ENCODE measurements at places on chromosomes 2 and 18.

GRCh38 chr2:190766595-190766994 lies 114.0 kb upstream of the GLS start:
- DNase-seq, result no peak

DNA sequence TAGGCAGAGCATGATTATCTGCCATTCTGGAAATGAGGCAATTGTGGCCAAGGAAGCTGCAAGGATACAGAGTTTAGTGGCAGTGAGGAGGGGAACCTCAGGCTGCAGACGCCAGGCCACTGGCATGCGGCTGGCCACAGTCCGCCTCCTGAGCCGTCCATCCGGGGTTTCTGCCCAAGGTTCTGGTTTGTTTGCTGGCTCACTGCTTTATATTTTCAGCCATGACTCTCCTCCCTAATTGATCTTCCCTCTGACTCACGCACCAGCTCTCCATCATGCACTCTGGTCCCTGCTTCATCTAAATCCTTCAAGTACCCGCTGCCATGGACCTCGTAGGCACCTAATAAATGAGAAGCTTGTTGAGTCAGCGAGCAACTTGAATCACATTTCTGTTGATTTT lies 107.8 kb upstream of the REV1 start:
- no peak for DNase-seq

DNA sequence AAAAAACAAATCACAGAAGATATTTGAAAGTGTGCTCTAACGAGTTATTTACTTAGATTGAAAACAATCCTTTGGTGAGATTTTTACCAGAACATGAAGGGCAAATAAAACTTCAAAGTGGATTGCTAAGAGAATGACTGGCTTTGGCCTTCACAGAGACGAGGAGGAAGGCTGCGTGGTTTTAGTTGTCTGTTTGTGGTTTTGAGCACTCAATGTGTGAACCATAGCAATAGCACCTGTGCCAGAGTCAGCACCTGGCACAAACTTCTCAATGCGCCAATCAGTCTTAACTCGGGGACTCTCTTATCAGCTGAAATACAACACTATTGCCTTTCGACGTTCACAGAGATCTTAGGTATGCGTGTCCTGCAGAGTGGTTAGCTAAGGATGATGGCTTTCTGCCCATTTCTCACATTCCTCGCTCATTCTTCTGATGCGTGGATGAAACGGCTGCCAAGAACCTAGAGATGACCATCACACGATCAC lies 70.0 kb downstream of the MBP start:
- peak; percentile 78 for DNase-seq

- DNase-seq, result no peak
These were observed 1005.4 kb upstream of the DDX18 start for GRCh38 chr2:116809109-116809508.

DNA sequence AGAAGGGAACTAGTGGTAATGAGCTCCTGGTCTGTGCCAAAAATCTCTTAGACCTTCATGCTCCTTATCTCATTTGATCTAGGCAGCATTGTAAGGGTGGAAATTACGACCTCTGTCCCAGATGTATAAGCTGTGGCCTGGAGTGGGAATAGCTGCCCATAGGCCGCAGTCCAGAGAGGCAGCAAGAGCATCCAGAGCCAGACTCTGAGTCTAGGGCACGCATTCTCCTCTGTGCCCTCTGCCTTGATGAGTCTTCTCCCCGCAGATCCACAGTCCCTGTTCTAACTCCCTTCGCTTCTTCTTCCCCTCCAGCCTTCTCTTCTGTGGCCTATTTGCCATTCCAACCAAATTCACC lies 304.6 kb downstream of the MYCN start:
- DNase-seq, result no peak

DNA sequence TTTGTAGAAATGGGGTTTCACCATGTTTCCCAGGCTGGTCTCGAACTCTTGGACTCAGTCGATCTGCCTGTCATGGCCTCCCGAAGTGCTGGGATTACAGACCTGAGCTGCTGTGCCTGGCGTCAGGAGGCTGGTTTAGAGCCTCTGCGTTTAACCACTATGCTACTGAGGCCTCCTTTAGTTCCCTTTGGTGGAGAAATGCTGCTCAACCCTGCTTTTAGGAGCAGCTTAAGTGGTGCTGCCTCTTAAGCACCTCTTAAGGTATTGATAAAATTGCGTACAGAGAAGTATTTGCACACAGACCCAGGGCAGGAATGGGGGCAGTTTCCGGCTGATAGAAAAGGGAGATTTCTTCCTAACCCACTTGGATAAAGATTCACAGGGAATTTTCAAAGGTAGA lies 8.0 kb downstream of the CD8A start:
- DNase-seq, result no peak

- DNase-seq, result no peak
These were observed 290.0 kb upstream of the CXCR4 start for GRCh38 chr2:136407952-136408318.

DNA sequence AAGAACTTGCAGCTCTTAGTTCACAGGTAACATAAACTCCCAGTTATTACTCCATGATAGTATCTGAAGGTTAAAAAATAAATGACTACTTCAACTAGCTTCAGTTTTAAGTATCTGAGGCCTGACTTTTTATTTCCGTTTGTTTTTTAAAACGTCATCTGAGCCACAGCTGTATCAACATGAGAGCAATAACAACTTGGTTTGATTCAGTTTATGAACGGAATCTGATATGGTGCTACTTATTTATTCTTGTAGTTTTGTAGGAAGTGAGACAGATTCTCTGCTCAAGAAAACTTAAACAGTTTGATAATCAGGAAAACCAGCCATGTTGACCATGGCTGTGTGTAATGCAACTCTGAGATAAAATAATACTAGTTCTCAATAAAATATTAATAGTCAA lies 34.9 kb downstream of the NAB1 start:
- DNase-seq, result no peak

DNA sequence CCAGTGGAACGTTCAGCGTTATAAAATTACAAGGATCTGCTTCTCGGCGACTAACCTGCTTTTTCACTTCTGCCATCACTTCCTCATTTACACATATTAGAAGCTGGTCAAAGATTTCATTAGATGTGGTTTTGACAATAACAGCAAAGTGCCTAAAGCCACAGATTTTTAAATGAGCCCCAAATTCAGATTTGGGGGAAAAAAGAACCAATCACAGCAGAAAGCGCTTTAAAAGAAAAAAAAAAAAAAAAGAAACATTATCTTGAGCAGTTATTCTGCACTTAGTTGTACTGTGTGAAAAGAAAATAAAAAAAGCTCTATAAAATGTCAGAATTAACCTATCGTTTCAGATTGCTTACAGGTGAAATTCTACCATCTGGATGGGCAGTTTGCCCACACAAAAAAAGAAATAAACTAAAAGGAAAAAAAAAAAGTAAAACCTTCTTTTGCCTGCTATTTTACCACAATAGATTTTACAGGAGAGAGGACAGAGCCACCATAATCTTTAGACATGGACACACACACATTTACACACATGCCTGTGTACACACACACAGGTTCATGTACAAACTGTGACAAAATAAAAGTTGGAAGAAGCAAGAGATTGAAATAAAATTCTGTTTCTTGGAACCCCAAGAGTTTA lies 167.2 kb downstream of the TCF4 start:
- no peak for DNase-seq

GRCh38 chr2:31237348-31238017 lies 3.5 kb downstream of the EHD3 start:
- DNase-seq, result no peak

Data from T-helper 22 cell (primary cell).